ENCODE measurements at places on chromosomes 6 and 20.

DNA sequence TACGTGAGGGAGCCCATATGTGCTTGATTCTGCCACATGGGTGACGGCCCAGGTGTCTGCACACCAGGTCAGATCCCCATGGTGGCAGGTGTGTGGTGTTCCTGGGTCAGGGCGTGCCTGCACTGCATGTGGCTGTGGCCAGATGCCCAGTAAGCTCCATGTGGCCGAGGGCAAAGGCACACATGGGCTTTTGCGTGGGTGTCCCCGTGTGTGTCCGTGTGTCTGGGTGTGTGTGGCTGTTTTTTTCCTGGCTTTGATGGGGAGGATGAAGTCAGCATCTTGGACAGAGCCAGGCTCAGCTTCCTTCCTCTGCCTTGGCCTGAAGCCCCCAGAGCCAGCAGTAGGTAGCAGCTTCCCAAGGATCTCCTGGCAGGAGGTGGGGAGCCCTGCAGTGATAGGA, 1.5 kb upstream of the TNXB start:
- no peak for DNase-seq

DNA sequence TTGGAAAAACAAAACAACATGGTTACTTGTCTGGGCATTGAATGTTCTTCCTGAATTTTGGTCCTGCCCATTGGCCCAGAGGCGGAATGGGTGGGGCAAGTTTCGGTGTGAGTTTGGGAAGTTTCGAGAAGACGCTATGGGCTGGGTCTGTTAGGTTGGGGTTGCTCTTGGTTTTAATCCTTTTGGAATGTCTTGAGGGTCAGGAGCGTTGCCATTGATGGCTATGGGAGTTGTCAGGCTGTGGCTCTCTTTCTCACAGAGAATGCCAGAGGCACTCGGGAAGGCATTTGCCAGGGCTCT, 135.0 kb downstream of the LRRC1 start:
- DNase-seq = no peak

DNA sequence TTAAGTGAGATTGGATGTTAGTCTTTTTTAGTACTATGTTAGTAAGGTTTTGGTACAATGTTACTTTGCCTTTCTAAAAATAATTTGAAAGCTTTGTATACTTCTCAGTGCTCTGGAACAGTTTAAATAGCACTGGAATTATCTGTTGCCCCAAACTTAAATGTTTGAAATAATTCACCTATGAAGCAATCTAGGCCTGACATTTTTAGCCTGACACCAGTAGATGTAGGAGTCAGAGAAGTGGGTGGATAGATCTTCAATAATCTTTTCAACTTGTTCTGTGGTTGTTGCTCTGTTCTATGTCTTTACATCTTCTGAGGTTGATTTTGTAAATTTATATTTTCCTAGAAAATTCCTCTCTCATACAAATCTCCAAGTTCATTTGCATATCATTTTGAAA, 103.1 kb upstream of the ADGRF1 start:
- no peak for DNase-seq

DNA sequence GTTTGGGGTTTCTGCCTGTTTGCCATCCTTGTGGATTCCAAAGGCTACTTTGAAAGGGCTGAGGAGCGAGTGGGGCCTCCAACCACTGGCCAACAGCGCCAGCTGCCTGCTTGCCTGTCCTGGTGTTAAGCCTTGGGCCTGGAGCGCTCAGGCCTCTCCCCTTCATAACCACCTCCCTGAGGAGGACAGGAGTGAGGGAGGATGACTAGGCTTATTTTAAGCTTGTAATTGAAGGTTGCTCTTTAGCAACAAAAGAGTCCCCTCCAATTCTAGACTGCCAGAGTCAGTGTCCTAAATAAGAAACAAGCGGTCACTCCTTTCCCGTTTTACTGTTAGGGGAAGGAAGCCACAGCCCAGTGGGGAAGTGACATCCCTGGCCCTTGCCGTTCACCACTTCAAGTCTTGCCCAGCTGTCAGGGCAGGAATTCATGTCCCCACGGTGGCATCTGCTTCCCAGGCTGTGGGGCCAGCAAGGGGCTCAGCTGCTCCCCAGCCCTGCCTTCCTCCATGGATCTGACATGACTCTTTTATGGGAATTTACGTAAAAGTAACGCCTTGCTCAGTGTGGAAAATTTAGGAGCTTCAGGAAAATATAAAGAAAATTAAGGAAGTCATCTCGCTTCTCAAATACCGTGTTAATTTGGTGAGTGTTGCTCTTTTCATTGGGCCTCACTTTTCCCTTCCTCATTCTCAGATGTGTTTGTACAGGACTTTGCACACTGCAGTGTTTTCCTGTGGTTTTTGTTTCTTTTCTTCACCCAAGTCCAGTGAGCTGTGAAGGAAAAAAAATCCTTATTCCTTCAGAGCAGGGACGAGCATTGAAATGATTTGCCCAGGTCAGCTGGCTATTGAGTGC, 57.8 kb downstream of the SSR1 start:
- DNase-seq = no peak

- DNase-seq = no peak
Observed at GRCh38 chr20:50189681-50190250, 864 bp upstream of the CEBPB start.

DNA sequence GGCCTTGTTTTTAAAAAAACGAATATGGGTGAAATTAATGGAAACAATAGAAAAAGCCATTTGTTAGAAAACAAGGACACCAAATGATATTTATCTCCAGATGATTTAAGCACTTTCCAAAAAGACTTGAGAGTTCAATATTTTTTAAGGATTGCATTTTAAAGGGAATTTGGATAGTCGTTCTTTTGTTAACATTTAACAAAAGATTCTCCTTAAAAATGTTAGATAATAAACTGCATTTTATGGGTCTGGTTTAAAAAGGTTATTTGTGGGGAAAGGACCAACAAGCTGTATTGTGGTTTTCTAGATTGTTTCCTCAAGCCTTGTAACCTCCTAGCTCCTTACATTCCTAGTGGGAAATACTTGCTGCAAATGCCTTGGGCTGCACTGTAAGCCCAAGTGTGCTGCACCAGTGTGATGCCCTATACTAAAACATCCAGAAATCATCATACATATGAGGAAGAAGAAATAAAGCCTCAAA, 1.5 kb upstream of the PHIP start:
- DNase-seq = peak; percentile 21

DNA sequence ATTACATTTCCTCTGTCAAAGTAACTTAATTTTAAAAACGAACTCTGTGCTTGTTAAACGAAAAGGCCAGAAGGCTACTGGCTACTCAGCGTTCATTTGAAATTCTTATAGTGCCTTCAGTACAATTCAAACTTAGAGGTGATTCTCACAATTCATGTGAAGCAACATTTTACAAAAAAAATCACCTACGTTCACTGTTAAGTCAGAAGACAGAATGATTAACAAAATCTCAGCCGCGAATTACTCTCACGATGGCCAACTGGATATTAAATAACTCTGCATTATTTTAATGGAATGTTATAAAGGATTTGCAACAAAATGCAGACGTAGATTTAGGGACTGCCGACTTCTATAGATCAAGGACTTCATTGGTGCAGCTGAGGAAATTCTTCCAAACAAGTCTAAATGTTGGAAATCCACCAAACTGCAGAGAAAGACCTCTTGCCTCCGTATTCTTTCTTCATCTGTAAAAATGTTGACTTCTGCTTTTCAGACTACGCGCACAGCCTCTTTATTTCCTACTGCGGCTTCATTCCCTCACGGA, 1.6 kb upstream of the QKI start:
- no peak for DNase-seq

DNA sequence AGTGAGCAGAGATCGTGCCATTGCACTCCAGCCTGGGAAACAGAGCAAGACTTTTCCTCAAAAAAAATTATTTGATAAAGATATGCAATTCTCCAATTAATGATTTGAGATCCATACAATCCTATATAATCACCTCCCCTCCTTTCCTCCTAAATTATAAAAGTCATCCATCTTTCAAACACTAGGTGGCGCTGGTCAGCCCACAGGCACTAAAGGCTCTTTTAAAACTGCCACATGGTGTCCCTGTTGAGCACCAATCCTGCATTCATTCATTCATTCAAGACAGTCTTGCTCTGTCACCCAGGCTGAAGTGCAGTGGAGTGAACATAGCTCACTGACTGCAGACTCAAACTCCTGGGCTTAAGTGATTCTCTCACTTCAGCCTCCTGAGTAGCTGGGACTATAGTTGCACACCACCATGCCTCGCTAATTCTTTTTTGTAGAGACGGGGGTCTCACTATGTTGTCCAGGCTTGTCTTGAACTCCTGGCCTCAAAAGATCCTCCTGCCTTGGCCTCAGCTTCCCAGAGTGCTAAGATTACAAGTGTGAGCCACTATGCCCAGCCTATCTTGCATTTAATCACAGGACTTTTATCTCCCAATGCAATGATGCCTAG, 58.7 kb upstream of the SLC2A12 start:
- DNase-seq = peak; percentile 55

GRCh38 chr6:90100059-90100665, 196.5 kb downstream of the BACH2 start:
- peak; percentile 36 for DNase-seq

GRCh38 chr6:130670142-130670541, 157.1 kb upstream of the SMLR1 start:
- DNase-seq = peak; percentile 16

DNA sequence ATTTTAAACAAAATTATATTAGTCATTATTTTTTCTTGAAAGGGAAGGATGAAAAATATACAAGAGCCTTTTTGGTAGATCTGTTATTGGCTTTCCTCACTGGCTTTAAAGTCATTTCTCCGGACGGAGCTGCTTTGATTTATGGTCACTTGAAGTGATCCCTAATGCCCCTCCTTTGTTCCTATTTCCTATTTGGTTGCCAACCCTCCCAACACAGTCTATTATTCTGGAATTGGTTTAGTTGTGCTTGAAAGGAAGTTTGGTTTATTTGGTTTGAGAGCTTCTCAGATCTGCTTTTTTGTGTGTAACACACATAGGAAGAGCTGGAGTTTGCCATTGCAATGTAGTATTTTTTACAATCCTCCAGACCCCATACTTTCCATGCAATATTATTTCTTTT, 347.9 kb downstream of the RFPL4B start:
- no peak for DNase-seq

DNA sequence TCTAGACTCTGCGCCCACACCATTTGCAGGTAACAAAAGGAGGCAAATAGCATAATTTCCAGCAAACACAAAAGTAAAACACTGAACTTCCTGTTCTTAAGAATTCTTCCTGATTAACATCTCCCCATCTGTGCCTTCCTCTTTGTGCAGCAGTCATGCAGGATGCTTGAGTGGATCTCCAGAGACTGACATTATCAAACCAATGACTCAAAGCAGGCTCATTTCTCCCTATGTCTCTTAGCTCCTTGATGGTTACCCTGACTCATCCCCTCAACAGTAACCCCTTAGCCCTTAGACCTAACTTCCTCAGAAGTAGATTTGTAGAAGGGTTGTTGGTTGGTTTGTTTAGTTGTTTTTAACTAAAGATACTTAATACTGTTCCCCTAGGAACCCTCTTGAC, 137.0 kb upstream of the RIN2 start:
- DNase-seq = no peak

DNA sequence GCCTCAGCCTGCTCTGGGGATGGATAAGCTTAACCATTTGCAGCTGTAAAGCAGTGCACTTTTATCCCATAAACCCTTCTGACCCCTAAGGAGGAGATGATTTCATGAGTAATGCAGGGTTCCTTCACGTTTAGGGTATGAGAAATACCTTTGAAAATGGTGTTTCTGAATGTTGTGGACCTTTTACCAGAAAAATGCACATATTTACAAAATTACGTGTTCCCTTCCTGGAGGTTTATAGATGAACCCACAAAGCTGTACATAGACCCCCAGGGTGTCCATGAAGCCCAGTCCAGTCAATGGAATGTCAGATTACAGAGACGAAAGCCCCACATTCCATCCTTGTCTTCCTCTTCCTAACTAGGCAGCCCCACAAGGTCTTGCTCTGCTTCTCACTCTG, 78.6 kb upstream of the INSM1 start:
- DNase-seq = no peak

- no peak for DNase-seq
Observed at GRCh38 chr20:31739550-31739977, 474 bp downstream of the TPX2 start.
